ENCODE measurements at places on chromosomes 12 and 14. TPM values are rescaled to one million over a fixed set of nuclear protein-coding genes. Genes with fewer than 3 reads are reported as not detected.

GRCh38 chr14:104897330-104898194 lies 27.1 kb upstream of the PLD4 start:
- no peak for DNase-seq

- DNase-seq = no peak
Measured at GRCh38 chr12:6112004-6112403, 12.5 kb downstream of the VWF start.

- no peak for DNase-seq
Measured at GRCh38 chr12:66848967-66849366, 170.1 kb upstream of the GRIP1 start.

GRCh38 chr12:85798122-85798521 lies 38.1 kb downstream of the RASSF9 start:
- DNase-seq = no peak

DNA sequence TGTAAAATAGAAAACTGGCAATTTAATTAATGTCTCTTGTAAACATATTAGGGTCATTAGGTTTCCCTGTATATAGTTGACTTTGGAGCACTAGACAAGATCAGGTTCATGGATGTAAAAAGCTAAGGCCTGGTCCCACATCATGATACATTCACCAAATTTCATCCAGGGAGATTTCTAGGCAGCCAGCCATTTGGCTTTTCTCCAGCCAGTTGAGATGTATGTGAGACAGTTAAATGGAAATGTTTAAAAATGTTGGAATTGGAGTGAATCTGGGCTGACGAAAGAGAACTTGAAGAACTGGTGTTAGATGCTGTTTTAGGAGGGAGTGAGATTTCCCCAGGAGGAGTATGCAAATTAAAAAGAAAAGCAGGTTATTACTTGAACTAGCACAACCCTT lies 41.8 kb upstream of the CLEC14A start:
- DNase-seq = no peak

- no peak for DNase-seq
Measured at GRCh38 chr14:100586403-100587085, 673 bp downstream of the BEGAIN start.

The ARG2 gene
- total RNA-seq = 10.2 TPM

The MYH6 gene
- total RNA-seq = not detected

The SERPINA9 gene
- not detected for total RNA-seq

The KRT78 gene
- 1.5 TPM for total RNA-seq

Measured in PC-9 (cell line).